ENCODE measurements at places on chromosomes 16 and 17. TPM values are rescaled to one million over a fixed set of nuclear protein-coding genes. Genes with fewer than 3 reads are reported as not detected.

The MT2A gene
- total RNA-seq, result 2,361 TPM

The GFAP gene
- total RNA-seq, result 0.25 TPM

The C17orf58 gene
- 7.6 TPM for total RNA-seq

The RGS11 gene
- 0.37 TPM for total RNA-seq

The CCL8 gene
- total RNA-seq, result not detected

The MYH8 gene
- not detected for total RNA-seq

The TBC1D3L gene
- 9.7 TPM for total RNA-seq

The PIK3R5 gene
- total RNA-seq, result 6.0 TPM

The CRISPLD2 gene
- total RNA-seq, result 7.4 TPM

The CLEC18B gene
- 0.64 TPM for total RNA-seq

GRCh38 chr16:88473666-88474534, 20.8 kb downstream of the ZFPM1 start:
- peak; percentile 79 for DNase-seq

DNA sequence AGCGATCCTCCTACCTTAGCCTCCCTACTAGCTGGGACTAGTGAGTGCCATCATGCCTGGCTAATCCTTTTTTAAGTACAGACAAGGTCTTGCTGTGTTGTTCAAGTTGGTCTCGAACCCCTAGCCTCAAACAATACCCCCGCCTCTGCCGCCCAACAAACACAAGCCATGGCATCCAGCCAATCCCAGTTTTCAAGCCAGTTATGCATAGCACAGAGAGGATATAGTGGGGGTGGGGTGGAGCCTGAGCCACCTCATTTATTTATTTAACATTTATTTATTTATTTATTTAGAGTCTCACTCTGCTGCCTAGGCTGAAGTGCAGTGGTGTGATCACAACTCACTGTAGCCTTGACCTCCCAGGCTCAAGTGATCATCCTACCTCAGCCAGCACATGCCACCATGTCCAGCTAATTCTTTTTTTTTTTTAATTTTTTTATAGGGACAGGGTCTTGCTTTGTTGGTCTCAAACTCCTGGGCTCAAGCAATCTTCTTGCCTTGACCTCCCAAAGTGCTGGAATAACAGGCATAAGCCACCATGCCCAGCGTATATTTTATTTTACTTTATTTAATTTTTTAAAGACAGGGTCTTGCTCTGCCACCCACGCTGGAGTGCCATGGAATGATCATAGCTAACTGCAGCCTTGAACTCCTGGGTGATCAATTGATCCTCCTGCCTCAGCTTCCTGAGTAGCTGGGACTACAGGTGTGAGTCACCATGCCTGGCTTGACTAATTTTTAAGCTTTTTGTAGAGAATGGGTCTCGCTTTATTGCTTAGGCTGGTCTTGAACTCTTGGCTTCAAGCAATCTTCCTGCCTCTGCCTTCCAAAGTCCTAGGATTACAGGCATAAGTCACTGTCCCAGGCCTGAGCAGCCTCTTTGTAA, 26.2 kb upstream of the KLHL11 start:
- no peak for DNase-seq

- DNase-seq, result no peak
Measured at GRCh38 chr16:86958423-86958822, 358.8 kb downstream of the C16orf95 start.

DNA sequence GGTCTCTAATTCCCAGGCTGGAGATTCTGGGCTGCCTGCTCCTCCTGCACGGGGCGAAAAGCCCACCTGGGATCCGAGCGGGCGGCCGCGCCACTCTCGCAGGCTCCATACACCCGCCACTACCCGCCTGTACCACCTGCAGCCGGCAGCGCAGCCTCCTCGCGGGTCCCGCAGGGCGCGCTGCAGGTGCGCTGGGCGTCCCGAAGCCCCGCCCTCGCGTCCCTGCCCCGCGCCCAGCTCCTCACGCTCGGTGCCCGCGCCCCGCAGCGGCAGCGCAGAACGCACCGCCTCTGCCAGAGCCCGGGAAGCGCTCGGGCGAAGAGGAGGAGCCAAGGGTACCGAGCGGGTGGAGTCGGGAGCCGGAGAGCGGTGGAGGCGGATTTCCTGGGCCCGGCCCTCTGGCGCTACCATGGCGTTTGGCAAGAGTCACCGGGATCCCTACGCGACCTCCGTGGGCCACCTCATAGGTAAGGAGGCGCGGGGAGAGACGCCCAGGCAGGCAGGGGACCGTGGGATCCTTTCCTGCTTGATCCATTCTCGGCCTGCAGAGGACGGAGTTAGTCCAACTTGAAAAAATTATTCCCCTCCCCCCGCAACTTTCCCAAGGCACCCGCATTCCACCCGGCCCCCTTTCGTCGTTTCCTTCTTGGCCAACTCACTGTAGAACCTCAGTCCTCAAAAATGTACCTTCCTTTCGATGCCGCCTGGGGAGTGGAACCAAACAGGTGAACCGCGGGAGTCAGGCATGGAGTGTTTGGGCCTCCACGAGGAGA, at the start of gene TOM1L1:
Gene TOM1L1 (plus strand): TSS at position 396 of the 773 bp plus-strand sequence. CDS start 14 bp downstream, at position 410.
- peak; percentile 94 for DNase-seq

DNA sequence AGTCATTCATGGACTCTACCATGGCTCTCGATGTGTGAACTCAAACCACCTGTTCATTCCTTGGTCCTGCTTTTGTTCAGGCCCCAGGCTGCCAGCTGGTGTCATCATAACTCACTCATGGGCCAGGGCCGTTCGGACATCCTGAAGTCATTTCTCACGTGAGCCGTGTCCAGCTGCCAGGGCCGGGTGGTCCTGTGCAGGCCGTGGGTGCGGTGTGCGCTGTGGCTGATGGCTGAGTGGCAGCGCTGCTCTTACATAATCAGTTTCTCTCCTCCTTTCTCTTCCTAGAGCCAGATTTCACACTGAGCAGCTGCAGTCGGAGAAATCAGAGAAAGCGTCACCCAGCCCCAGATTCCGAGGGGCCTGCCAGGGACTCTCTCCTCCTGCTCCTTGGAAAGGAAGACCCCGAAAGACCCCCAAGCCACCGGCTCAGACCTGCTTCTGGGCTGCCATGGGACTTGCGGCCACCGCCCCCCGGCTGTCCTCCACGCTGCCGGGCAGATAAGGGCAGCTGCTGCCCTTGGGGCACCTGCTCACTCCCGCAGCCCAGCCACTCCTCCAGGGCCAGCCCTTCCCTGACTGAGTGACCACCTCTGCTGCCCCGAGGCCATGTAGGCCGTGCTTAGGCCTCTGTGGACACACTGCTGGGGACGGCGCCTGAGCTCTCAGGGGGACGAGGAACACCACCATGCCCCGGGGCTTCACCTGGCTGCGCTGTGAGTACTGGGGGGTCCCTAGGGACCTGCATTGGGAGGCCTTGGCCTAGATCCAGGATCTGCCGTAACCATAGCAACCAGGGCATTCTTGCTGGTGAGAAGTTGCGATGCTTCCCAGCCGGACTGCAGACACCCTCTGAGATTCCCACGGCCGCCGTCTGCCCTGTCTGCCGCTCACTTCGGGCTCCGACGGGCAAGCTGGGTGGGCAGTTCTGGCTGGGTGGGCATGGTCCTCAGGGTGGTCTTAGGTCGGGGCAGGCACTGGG, at the start of gene IL34:
Gene IL34 (plus strand): TSS at position 300 of the 982 bp plus-strand sequence. CDS start 389 bp downstream, at position 689.
- DNase-seq, result no peak

- DNase-seq, result peak; percentile 88
Measured at GRCh38 chr16:3021449-3022207, 1.5 kb downstream of the TNFRSF12A start.

DNA sequence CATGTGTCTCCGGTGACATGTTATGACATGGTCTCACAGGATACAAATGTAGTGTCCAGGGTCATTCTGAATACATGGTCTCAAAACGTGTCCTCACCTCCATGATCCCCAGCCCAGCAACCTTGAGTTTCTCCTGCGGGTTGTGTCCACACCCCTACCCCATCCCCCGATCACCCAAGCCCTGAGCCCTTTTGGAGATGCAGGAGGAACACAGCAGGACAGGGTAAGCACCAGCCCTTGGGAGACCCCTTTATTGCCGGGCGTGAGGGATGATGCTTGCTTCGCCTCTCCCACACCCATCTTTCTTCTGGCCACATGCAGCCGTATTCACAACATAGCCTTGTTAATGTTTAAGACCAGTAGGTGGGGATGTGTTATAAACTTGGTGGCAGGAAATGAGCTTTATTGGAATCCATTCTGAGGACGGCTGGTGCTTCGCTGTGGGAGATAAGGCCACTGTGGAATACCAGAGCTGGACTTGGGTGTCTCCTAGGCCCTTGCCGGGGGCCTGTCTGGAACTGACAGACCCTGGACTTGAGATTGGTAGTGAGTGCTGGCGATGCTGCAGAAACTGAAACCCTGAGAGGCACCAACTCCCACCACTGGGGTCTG, 5.5 kb downstream of the TMEM132E start:
- no peak for DNase-seq

DNA sequence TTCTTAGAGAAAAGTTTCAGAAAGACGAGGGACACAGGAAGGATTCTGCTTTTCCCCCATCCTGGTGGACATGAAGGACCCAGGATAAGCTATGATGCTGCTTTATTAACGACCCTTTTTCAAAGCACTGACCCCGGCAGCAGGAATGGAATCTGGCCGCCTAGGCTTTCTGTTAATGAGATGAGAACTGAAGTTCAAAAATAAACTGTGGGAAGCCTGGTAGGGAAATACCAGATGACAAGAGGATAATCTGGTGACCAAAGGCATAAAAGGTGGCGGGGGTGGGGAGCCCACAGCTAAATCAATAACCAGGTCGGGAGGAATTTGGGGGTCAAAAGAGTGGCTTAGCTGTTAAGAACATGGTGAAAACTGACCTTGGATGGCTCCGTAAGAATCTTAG, 171.0 kb downstream of the XYLT1 start:
- no peak for DNase-seq

GRCh38 chr17:32880671-32881453, 3.9 kb upstream of the MYO1D start:
- DNase-seq, result no peak

DNA sequence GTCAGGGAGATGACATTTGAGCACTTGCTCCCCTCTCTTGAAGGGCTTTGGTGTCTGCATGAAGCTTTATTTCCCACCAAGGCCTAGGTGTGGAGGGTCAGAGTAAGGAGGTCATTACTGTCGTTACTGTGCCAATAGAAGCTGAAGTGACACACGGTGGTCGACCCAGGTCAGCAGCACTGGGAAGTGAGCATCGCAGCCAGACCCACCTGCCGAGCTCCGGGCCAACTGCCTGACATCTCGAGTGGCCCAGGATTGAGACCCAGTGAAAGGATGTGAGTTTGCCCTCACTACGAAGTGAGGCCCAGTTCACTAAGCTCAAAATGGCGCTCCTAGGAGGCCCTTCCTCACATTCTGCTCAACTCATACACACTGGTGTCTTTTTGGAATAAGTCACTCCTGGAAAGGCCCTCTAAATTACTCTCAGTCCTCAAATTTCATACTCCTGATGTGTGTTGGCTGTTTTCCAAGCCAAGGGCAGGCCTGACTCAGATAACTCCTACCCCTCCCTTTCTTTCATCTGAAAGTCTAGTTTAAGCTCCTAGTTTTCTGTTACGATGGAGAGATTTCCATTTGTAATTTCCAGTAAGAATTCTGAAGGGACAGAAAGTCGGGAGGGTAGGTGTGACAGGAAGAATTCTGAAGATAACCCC, 200.4 kb downstream of the LGALS9B start:
- no peak for DNase-seq

DNA sequence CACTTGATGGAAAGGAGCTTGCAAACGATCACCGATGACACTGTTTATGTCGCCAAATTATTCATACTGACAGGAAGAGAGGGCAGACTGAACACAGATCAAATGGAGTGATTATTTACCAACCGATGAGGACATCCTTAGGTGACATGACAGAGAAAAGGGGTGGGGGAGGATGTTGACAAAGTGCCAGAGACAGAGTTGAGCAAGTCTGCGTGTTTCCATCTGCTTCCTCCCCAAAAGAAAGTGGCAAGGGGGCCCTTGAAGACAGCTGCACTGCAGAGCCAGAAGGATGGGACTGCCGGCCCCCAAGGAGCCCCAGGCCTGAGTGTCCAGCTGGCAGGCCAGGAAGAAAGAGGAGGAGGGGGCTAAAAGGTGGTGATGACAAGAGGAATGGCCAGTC, 191.0 kb upstream of the RPL38 start:
- no peak for DNase-seq

GRCh38 chr17:41315814-41316445, 420 bp upstream of the KRTAP17-1 start:
- no peak for DNase-seq

- no peak for DNase-seq
Measured at GRCh38 chr16:56675685-56676210, 6.1 kb downstream of the MT1H start.

DNA sequence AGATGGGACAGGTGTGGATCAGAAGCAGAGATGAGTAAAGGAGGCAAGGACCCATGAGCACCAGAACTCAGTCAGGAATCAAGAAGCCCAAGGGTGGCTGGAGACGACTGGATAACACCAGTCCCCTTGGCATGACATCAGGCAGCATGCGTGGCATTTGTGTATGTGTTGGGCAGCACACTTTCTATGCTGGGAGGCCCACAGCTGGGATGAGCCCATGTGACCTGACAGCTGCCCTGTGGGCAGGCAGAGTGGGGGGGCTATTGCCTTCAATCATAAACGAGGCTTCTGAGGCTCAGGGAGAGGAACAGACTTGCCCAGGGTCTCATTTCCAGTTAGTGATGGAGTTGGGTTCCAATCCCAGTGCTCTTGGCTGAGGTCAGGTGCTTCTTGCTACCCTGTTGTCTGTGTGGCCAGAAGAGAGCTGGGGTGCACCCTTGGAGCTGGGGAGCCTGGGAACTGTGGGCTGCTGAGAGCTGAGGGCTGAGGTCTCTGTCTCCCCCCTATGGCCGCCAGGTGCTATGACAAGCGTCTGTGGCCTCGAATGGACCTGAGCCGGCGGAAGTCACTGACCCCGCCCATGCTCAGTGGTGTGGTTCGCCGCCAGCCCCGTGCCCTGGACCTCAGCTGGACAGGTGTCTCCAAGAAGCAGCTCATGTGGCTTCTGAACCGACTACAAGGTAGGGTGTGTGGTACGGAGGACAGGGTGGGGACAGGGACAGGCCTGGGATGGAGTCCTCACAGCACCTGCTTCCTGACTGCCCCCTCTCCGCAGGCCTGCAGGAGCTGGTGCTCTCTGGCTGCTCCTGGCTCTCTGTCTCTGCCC, 7.1 kb upstream of the ORAI3 start:
- DNase-seq, result peak; percentile 85

GRCh38 chr16:31713945-31714902, 159.4 kb upstream of the ZNF267 start:
- DNase-seq, result no peak

DNA sequence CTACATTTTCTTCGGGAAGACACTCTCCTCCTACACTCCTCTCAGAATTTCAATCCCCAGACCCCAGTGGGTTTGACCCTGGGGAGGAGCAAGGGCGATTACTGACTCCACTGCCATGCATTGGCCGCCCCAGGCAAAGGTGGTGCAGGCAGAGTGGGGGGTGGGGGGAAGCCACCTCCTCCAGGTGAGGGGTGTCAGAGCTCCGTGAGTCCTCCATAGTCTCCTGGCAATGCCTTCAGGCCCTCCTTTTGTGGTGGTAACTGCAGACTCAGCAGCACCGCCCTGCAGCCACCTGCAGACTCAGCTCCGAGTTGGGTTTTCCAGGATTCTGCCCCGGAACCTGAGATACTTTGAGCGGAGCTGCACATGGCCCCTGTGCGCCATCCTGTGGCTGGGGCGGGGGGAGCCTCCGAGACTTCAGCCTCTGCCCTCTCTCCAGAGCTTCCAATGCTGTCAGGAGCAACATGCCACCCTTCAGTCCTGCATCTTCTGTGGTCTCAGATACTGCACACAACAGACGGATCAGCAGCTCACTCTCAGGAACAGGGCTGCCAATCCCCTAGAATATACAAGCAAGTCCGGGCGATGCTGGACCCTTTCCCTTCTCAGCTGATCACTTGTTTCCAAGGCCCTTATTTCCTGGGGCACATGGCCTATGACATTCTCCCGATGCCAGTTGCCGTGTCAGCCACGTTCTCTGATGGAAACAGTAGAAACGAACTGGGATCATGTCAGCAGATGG, 2.4 kb upstream of the SLC47A2 start:
- DNase-seq, result peak; percentile 50

Data from right lobe of liver (tissue), 6 donors.